ENCODE measurements at places on chromosomes 1 and 21.
A peak's percentile ranks its signal among the peaks of the same experiment; 100 is the strongest.

GRCh38 chr1:240499012-240499411, 112.9 kb downstream of the GREM2 start:
- H3K27ac ChIP-seq, result no peak overlapping the region
- DNase-seq, result no peak
- H3K27me3 ChIP-seq, result no peaks in the 10 kb centered on the region
- H3K4me3 ChIP-seq, result no peak overlapping the region
- no peaks in the 10 kb centered on the region for H3K4me1 ChIP-seq

DNA sequence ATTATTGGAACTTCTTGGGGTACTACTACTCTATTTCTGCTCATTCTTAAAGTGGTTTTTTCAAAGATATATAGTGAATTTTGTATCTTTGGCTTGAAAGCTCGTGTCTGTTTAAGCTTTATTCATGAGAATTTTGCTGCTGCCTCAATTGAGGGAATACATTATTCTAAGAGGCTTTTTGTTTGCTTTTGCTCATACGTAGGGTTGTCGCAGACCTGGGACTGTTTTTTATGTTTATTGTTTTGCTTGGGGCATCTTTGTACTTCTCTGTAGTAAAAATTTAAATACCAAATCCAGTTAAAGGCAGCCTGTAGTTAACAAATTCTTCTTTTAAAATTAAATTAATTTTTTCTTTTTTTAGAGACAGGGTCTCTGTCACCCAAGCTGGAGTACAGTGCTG, 62.3 kb downstream of the ANGPTL1 start:
- no peaks in the 10 kb centered on the region for H3K27me3 ChIP-seq
- no peaks in the 10 kb centered on the region for H3K4me1 ChIP-seq
- H3K36me3 ChIP-seq, result no peaks in the 10 kb centered on the region
- H3K27ac ChIP-seq, result no peak overlapping the region

GRCh38 chr1:161197560-161198193, 1.2 kb downstream of the ADAMTS4 start:
- DNase-seq, result no peak
- H3K36me3 ChIP-seq, result no peaks in the 10 kb centered on the region
- H3K4me1 ChIP-seq, result peaks cover 51% of the 10 kb centered on the region
- H3K4me3 ChIP-seq, result no peak overlapping the region
- H3K27ac ChIP-seq, result no peak overlapping the region

GRCh38 chr1:181383695-181384094, 99.6 kb upstream of the CACNA1E start:
- H3K27me3 ChIP-seq, result no peaks in the 10 kb centered on the region
- H3K27ac ChIP-seq, result no peak overlapping the region
- no peaks in the 10 kb centered on the region for H3K36me3 ChIP-seq

- H3K4me3 ChIP-seq, result no peak overlapping the region
- no peaks in the 10 kb centered on the region for H3K27me3 ChIP-seq
- no peaks in the 10 kb centered on the region for H3K4me1 ChIP-seq
- DNase-seq, result no peak
- H3K27ac ChIP-seq, result no peak overlapping the region
These were observed 342.4 kb downstream of the NPHP4 start for GRCh38 chr1:5649795-5650194.

GRCh38 chr1:147177611-147178380, 5.5 kb upstream of the PRKAB2 start:
- peaks cover 12% of the 10 kb centered on the region for H3K4me1 ChIP-seq
- no peak overlapping the region for H3K27ac ChIP-seq
- DNase-seq, result no peak
- H3K4me3 ChIP-seq, result no peak overlapping the region
- H3K27me3 ChIP-seq, result no peaks in the 10 kb centered on the region

DNA sequence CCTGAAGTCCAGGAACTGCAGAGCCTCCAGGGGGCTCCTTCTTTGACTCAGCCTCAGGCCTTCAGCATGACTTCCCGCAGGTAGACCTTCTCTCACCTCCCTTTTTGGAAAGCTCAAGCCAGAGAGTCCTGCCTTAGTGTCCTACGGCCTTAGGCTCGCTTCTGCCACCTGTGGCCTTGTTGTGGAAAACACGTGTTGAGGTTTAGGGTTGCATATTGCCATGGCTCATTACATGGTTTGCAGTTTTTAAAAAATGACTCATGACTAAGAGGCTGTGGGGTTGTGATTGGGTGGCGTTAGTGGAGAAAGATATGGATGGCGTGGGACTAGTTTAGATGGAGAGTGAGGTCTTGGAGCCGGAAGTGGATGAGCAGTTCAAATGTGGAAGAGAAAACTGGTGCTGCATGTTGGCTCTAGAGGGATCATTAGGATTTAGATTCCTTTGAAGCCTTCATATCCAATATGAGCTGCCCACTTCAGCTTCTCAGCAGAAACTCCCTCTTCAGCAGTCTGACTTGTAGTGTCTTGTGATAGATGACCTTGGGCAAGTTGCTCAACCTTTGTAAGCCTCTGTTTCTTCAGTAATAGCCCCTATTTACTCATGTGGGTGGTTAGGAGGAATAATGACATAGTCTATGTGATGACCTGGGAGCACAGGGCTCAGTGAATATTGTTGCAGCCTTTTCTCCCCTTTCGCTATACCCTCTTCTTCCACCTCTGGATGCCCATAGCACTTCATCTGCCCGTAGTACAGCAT, 6.5 kb upstream of the FGGY start:
- H3K4me3 ChIP-seq, result no peak overlapping the region
- no peak for DNase-seq
- peaks cover 17% of the 10 kb centered on the region for H3K4me1 ChIP-seq
- no peaks in the 10 kb centered on the region for H3K27me3 ChIP-seq
- no peaks in the 10 kb centered on the region for H3K36me3 ChIP-seq
- H3K27ac ChIP-seq, result no peak overlapping the region

DNA sequence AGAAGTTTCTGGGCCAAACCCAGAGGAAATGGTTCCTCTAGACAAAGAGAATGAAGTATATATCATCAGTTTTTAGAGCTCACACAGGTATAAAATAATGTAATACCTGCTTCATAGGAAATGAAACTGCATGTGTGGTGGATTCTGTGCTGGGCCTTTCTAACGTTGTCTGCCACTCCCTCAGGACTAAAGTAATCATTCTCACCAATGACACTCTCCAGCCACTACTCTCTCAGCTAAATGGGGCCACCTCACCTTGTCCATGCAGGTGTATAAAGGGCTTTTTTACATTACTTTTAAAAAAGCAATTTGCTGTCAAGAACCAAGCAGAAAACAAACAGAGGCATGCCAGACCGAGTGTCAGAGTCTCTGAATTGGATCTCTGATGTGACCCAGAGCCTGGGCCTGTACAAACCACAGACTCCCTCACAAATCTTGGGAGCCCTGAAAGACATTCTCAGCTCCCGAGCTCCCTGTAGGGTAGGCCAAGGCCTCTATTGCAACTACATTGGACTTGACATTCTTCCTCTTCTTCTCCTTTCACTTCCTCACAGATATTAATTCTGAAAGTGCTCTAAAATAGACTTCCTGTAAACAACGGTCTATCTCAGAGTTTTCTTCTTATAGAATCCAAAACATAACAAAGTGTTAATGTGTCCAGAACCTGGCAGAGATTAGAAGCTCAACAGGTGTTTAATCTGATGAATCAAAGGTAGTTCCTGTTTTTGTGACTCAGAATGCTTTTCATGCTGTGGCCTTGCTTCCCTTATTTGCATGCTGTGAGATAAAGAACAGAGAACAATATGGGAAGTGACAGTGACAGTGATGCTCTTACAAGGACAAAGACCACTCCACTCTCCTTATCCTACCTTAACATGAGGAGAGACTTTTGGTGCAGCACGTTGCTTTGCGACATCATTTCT, 8.6 kb downstream of the AIM2 start:
- no peak overlapping the region for H3K27ac ChIP-seq
- H3K4me1 ChIP-seq, result peaks cover 16% of the 10 kb centered on the region
- no peaks in the 10 kb centered on the region for H3K27me3 ChIP-seq
- H3K36me3 ChIP-seq, result no peaks in the 10 kb centered on the region
- peak overlapping the region; percentile 12 for H3K4me3 ChIP-seq
- no peak for DNase-seq

GRCh38 chr1:222034790-222035189, 292.9 kb upstream of the DUSP10 start:
- no peaks in the 10 kb centered on the region for H3K36me3 ChIP-seq
- H3K27ac ChIP-seq, result no peak overlapping the region
- no peaks in the 10 kb centered on the region for H3K27me3 ChIP-seq

- no peak for DNase-seq
- H3K4me3 ChIP-seq, result no peak overlapping the region
- no peaks in the 10 kb centered on the region for H3K4me1 ChIP-seq
- peaks cover 6% of the 10 kb centered on the region for H3K27me3 ChIP-seq
These were observed 91.9 kb downstream of the PCBP3 start for GRCh38 chr21:45735259-45736000.

DNA sequence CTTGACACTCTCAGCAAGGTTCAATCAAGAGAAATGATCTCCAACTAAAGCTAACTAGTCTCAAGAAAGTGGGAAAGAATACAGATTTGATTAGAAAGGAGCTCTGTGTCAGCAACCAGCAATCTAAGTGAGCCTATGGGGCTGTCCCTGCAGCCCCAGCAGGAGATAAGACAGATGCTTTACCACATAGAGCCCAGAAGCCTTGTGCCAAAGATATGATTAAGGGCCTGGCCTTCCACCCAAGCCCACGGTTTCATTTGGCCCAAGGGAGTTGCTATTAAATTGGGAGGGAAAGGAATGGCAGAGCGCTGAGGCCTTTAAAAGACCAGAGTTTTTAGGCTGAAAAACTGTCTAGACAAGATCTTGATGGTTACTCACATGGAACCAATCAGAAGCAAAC, 74.8 kb downstream of the HLCS start:
- H3K27ac ChIP-seq, result no peak overlapping the region
- no peak overlapping the region for H3K4me3 ChIP-seq
- no peaks in the 10 kb centered on the region for H3K4me1 ChIP-seq
- DNase-seq, result no peak

DNA sequence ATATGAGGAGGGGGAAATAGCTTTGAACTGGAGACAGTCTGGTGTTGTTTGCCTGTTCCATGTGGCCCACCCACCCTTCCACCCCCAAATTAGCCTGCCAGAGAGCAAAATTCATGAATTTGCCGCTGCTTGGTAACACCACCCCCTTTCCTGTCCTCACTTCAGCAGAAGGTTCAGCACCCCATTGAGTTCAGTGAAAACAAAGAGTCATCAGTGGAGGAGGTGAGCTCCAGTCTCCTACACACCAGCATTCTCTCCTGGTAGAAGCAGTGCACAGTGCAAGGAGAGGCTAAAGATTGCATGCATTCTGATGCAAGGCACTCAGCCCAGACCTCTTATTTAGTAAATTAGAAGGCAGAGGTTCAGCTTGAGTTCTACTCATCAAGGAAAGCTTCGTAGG, 99.7 kb upstream of the DYNLT5 start:
- H3K27me3 ChIP-seq, result no peaks in the 10 kb centered on the region
- no peak for DNase-seq
- no peaks in the 10 kb centered on the region for H3K4me1 ChIP-seq
- H3K4me3 ChIP-seq, result no peak overlapping the region

DNA sequence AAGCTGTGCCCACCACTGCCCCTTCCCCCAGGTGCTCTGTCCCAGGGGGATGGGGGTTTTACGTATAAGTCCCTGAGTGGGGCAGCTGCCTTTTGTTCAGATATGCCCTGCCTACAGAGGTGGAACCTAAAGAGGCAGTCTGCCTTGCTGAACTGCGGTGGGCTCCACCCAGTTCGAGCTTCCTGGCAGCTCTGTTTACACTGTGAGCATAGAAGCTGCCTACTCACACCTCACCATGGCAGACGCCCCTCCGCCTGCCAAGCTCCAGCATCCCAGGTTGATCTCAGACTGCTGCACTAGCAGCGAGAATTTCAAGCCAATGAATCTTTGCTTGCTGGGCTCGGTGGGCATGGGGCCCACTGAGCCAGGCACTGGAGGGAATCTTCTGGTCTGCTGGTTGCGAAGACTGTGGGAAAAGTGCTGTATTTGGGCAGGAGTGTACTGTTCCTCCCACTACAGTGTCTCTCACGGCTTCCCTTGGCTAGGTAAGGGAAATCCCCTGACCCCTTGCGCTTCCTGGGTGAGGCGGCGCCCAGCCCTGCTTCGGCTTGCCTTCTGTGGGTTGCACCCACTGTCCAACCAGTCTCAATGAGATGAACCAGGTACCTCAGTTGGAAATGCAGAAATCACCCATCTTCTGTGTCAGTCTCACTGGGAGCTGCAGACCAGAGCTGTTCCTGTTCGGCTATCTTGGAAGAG, 17.6 kb upstream of the RWDD3 start:
- H3K27ac ChIP-seq, result no peak overlapping the region
- H3K4me1 ChIP-seq, result no peaks in the 10 kb centered on the region
- DNase-seq, result no peak
- H3K36me3 ChIP-seq, result no peaks in the 10 kb centered on the region
- H3K4me3 ChIP-seq, result no peak overlapping the region
- no peaks in the 10 kb centered on the region for H3K27me3 ChIP-seq

DNA sequence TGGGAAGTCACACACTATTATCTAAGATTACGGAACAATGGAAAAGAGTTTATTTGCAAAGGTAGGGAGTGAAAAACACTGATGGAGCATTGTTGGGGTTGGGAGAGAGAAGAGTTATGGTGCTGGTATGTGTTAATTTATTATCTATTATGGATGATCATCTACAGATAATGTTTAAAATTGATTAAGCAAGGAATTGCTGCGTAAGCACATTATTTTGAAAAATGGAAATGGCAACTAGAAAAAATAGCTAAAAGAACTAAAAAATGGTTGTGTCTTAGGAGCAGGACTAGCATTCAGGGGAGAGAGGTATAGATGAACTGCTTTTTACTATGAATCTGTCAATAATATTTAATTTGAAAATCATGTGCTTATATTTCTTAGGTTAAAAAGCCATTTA, 16.0 kb upstream of the ACOT11 start:
- no peaks in the 10 kb centered on the region for H3K27me3 ChIP-seq
- no peaks in the 10 kb centered on the region for H3K36me3 ChIP-seq
- H3K27ac ChIP-seq, result no peak overlapping the region

DNA sequence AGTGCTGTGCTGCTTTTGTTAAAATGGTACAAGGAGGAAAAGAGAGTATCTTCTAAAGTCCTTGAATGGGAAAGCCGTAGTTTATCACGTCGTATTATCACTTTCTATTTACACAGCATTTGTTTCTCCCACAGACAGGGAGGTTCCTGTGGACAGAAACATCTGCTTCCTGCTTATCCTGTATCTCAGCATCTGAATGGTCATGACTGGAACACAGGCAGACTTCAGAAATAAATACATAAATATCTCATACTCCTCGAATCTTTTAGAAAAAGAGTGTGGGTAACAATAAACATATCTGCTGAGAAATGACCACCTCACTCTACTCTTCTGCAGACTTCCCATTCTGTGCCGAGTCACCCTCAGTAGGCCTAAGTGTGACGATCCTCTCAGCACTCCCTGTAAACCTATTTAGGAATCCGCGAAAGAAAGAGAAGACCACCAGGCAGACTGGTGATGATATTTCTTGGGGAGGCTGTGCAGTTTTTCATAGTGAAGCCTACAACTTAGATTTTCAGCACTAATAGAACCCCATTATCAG, 393.5 kb downstream of the SMYD3 start:
- peaks cover 7% of the 10 kb centered on the region for H3K4me1 ChIP-seq
- no peak overlapping the region for H3K4me3 ChIP-seq
- no peaks in the 10 kb centered on the region for H3K27me3 ChIP-seq

- no peaks in the 10 kb centered on the region for H3K4me1 ChIP-seq
- no peaks in the 10 kb centered on the region for H3K36me3 ChIP-seq
- H3K27ac ChIP-seq, result no peak overlapping the region
- no peak for DNase-seq
- H3K27me3 ChIP-seq, result no peaks in the 10 kb centered on the region
- no peak overlapping the region for H3K4me3 ChIP-seq
These were observed 111.9 kb downstream of the CAMTA1 start for GRCh38 chr1:6897138-6897537.

Data from CD8-positive, alpha-beta memory T cell (primary cell).